A172 (cell line): ENCODE measurements at places on chromosomes 5 and 9. TPM values are rescaled to one million over a fixed set of nuclear protein-coding genes. Genes with fewer than 3 reads are reported as not detected.

HAND1 gene
- total RNA-seq, result not detected in 2 replicates

DNA sequence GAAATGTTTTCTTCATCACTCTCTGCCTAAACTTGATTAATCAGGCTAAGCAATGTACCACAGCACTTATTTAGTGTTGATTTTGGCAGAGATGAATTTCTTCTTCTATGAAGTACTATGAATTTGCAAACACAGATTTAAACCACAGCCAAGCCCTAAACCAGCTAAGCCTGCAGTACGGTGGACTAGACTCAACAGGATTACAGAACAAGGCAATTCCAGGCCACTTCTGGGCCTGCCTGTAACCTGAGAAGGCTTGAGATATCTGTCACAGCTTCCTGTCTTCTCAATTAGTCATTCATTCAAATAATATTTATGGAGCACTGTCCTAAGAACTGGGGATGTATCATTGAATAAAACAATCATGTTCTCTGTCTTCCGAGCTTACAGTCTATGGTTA, 32.4 kb upstream of the CAST start:
- DNase-seq, result peak; percentile 91

GRCh38 chr5:172420235-172420939, 33.9 kb downstream of the SH3PXD2B start:
- DNase-seq, result peak; percentile 69

- DNase-seq, result no peak
Observed at GRCh38 chr9:74728176-74728575, 159.5 kb downstream of the TRPM6 start.

ELL2 gene
- 67.1 and 82.5 TPM in 2 replicates for total RNA-seq
